ENCODE measurements at places on chromosomes 12 and 14.

DNA sequence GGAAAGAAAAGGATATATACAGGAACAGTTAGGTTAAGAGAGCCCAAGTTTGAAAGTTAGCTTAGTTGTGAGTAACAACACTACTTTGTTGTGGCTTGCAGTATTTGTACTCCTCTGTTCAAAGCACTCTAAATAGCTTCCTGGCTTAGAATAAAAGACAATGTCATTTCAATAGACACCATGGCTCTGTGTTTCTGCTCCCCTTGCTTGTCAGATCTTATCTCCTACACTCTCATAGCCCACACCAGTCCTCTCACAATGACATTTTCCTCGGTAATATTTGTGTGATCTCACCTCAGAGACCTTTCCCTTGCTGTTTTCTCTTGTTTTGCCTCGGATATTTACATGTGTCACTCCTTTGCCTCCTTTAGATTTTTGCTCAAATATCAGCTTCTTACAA lies 418.4 kb downstream of the MDGA2 start:
- no peak for DNase-seq

DNA sequence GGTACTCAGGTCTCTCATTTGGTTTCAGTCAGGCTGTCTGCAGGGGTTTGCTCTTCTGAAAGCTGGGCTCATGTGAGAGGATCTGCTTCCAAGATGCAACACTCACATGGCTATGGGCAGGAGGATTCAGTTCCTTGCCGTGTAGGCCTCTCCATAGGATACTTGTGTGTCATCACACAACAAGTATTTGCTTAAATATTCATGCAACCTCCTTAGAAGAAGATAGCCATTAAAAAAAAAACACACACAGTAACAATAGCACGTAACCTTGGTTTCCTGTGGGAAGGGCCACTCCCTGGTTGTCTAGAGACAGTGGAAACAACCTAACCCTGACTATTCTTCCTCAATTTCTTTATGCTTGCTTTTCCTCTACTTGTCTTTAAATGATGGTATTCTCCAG lies 31.8 kb upstream of the CLEC4E start:
- DNase-seq, result no peak

GRCh38 chr12:501722-502447 lies 42.1 kb downstream of the B4GALNT3 start:
- no peak for DNase-seq

DNA sequence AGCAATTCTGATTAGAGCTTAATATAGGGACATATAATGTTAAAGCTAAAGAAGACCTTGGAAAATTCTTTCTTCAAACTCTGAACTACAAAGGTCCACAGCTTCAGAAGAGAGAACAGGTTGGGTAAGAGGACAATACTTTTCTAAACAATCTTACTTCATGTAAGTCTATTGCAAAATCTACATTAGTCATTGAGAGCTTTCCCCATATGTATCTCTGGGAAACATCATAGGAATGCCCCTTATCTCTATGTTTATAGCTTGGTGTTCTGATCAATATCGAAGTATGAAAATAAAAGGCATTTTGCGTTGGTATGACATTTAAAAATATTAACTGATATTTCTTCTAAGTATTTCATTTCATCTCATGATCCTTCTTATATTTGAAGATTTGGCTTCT lies 962.6 kb downstream of the AACS start:
- DNase-seq, result no peak

- no peak for DNase-seq
Observed at GRCh38 chr12:31408763-31409162, 82.8 kb upstream of the SINHCAF start.

DNA sequence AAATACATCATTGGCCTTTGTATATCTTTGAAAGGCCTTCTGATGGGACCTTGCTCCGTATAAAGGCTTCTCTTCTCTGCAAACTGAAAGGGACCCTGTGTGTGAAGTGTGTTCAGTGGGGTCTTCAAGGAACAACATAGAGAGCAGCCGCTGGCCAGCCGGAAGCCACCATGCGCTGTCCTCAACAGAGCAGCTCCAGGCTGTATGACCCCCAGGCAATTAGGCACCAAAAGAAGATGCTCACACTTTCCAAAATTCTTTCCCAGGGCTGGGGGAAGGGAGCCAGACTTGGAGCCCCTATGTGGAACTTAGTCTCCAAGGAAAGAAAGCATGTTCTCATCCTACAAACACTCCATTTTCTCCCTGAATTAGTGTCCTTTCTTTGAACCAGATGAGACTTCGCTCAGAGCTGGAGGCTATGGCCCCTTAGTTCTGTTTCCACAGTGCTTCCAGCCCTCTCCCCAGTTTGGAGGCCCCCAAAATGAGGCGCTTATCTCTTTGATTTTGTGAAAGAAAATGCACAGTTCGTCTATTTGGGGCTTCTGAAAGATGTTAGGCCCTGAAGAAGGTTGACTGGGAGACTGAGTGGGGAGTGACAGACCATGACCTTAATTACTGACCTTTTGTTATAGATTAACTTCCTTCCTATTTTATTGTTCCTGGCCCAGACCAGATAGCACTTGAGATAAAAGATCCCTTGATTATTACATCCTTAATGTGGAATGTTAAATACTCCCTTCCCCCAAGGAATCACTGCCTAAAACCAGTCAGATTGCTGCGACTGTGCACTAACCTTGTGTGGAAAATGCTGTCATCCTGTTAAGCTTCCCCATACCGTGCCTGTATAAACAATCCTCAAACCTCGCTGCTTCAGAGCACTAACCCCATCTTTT lies 128.3 kb upstream of the FGD4 start:
- DNase-seq, result peak; percentile 26

DNA sequence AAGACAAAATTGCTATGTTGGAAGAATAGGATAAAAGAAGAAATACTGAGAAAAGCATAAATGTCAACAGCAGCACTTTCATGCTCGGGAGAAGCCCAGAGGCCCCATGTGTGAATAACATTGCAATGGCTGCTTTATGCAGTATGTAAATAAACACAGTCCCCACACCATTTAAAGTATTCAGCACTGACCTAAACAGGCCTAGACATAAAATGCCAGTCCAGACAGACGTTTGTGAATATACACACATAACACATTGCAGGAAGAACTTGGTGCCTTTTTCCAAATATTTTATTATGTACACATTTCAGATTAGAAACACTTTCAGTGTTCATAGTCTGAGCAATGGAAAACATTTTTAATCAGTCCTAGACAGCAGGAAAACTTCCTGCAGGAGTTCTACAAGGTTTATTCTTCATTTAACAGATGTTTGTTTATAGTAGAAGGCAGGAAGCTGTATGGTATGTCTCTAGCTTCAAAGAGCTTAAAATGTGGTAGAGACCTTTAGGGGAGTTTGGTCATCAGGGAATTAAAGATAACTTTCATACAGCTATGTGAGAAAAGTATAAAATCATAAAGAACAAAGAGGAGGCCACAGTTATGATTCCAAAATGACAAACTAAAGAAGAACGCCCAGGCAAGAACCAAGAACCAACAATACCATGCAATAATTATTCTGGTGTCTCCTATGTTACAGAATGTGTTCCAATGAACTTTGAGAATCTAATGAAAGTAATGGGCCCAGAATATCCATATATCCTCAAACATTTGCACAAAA lies 30.6 kb upstream of the SLC38A2 start:
- DNase-seq, result no peak

DNA sequence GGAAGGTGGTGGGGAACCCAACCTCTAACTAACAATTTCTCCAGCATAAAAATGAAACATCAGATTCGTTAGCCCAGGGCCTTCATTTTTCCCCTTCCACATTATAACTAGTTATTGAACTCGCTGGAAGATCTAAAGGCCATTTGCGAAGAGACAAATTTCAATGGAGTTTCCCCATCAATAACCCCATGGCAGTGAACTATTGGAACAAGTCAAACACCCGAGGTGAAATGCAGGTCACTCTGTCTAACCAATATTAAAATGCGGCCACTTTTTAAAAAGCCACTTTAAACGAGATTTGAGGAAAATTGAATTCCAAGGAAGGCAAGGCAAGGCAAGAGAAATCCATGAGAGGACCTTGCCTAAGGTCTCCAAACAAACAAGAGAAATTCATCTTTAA lies 4.5 kb upstream of the HOXC4 start:
- no peak for DNase-seq

- DNase-seq, result no peak
Observed at GRCh38 chr14:63833728-63834127, 19.1 kb upstream of the SYNE2 start.

DNA sequence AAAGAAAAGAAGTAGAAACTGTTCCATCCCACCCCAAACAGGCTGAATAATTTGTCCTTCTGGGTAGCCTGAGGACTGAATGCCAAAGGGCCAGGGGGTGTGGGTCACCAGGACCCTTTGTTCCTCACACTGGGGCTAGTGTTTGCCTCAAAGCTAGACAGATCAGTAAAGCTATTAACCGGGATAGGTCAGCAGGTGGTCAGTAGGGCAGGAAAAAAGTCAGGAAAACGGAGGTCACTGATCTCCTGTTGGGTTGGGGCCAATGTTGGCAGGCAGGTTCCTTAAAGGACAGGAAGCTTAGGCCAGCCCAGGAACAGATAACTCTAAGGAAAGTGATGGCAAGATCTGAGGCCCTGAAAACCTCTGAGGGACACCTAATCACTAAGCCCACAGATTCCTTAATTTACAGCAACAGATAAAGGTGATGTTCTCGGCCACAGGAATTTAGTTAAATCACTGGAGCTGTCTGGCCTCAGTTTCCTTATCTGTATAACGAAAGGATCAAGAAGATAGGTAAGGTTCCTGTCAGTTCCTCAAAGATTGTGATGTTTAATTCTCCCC lies 22.7 kb upstream of the TMPO start:
- DNase-seq, result no peak

DNA sequence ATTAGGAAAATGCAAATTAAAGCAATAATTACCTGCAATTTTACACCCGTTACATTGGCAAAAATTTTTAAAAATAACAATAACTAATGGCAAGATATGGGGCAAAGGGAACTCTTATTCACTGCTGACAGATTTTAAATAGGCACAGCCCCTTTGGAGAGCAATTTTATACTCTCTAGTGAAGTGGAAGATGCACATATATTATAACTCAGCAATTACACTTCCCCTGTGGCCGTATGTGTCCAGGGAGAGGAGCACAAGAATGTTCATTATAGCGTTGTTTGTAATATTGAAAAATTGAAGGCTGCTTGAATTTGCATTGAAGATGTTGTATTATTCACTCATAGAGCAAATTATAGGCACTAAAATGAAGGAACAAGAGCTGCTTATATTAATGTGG lies 488.3 kb upstream of the ATXN7L3B start:
- no peak for DNase-seq

GRCh38 chr14:76138119-76138757 lies 13.5 kb upstream of the GPATCH2L start:
- no peak for DNase-seq

- peak; percentile 43 for DNase-seq
Observed at GRCh38 chr14:102591372-102591943, 991 bp upstream of the RCOR1 start.

GRCh38 chr12:1800401-1801302 lies 19.7 kb upstream of the LRTM2 start:
- peak; percentile 51 for DNase-seq

- DNase-seq, result no peak
Observed at GRCh38 chr14:92352158-92352985, 29.4 kb downstream of the SLC24A4 start.

DNA sequence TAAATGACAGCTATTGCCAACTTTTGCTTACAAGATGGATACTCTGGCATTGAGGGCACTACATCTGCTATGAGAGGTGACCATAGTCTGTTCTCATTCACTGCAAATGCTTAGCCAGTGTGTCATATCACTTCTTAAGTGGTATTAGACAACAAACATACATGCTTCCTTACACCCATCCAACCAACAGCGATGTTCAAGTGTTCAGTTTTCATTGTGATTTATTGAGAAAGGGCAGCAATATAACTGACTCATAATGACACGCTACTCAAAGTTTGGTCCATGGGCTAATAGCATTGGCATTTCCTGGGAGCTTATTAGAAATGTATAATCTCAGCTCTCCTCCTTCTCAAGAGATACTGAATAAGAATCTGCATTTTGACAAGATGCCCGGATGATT lies 181.7 kb downstream of the NPAS3 start:
- no peak for DNase-seq

DNA sequence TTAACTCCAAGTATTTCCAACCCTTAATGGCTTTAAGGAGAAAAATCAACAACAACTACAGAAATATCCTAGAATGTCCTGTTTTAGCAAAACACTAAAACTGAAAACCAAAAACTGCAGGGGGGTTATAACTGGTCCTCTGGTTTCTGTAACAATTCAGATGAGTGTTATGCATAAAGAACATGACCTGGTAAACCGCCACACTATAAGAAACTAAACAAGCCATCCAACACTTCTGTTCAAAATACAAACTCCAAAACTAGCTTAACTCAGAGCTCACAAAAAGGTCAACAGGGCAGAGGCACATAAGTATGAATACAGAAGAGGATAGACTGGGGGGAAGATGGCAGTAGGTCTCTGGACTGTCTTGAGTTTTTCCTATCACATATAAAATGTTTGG lies 38.0 kb downstream of the HECTD4 start:
- no peak for DNase-seq

GRCh38 chr12:40525054-40525453 lies 167.2 kb upstream of the CNTN1 start:
- no peak for DNase-seq

DNA sequence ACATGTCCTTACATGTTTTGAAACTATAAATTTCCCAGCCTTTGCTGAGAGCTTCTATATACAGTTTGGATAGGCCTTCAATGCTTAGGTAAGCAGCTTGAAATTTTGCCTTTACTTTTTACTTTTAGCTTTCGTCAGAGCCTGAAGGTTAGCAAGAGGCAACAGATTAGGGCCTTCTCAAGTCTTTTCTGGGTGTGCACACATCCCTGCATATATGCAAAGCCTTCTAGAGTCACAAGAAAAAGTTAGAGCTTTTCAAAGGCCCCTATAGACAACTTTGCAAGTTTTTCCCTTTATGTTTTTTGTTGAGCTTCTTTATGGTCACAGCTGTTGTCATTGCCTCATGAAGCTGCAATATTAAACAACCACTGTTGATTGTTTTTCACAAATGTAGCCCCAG lies 778.4 kb downstream of the GALC start:
- DNase-seq, result no peak

- no peak for DNase-seq
Observed at GRCh38 chr12:131725503-131725902, 14.6 kb downstream of the SFSWAP start.

DNA sequence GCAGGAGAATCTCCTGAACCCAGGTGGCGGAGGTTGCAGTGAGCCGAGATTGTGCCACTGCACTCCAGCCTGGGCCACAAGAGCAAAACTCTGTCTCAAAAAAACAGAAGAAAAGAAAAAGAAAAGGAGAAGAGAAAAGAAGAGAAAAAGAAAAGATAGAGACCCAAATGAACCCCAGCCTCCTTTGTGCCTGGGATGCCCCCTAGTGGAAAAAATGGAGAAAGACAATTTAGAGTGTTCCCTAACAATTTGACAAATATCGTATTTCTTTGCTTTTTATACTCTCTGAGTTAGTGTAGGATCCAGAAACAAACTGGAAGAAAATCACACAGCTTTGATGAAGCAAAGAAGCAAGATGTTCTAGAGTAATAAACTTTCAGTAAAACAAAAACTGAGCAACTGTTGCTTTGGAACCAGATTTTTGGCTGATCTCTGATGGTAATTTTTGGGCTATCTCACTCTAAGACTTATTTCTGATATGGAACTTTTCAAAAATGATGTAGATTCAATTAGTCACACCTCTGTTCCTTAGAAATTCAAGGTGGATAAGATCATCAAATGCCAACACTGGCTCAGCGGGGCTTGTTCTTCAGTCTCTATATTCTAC lies 18.6 kb upstream of the PRKAB1 start:
- DNase-seq, result no peak

All from nephron progenitor cell (in vitro differentiated cells).